ENCODE measurements at places on chromosomes 11 and 22.

DNA sequence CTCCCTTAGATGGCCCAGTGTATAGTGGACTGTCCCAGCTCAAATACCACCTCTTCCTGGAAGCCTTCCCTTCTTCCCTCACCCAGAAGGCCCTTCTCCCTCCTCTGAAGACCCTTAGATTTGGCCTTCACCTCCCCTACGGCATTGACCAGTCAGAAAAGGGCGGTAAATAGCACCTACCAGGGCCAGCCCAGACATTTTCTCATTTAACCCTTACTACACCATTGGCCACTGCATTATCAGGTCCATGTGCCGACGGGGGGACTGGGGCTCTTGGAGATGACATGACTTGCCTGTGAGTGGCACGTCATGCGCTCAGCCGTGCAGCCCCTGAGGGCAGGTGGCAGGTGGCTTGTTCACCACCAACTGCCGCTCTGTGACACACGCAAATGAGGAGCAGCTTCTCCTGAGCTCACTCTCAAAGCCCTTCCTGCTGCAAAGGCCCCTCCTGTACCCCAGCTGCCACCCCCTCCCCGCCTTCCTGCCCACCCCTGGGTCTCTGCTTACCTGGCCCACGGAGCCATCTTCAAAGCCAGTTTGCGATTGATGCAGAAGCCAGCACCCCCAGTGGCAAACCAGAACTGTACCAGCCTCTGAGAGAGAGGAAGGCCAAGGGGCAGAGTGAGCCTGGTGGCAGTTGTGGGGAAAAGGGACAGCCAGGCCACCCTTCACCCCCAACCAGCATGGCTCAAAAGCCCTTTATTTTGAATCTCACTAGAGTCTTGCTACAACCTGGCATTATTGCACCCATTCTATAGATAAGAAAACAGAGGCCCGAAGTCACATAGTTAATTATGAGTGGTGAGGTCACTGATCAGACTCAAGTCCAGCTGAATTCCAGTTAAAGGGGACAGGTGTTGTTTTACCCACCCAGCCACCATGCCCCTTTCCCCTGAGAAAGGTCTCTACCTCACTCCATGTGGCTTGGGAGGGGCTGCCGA lies 9.5 kb downstream of the MFNG start:
- no peak for DNase-seq

- no peak for DNase-seq
These were observed 78.7 kb upstream of the SEPTIN5 start for GRCh38 chr22:19635644-19636043.

DNA sequence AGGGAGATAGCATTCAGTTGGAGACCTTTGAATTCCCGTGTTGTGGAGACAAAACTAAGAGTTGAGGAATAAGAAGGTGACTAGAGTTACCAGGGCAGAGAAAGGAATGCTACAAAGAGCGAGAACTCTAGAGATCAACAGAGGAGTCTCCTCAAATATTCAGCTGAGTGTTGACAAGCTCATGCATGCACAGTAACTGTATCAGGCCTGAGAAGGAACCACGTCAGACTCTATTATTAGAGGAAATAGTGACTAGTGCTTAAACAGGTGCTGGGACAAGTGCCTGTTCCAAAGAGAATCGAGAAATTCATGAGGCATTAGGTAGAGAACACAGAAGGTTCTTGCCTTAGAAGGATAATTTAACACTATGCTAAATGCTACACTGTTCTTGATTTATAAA lies 333.8 kb upstream of the CHORDC1 start:
- DNase-seq = no peak

DNA sequence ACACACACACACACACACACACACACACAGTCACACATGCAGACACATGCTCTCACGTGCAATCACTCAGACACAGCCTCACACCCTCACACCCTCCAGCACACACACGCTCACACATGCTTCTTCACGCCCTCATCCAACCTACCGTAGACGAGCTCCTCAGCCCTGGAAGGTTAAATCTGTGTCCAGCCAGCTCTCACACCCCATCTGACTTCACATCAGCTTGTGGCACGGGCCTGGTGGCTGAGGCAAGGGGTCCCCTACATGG lies 1.3 kb upstream of the SCUBE1 start:
- DNase-seq = no peak

DNA sequence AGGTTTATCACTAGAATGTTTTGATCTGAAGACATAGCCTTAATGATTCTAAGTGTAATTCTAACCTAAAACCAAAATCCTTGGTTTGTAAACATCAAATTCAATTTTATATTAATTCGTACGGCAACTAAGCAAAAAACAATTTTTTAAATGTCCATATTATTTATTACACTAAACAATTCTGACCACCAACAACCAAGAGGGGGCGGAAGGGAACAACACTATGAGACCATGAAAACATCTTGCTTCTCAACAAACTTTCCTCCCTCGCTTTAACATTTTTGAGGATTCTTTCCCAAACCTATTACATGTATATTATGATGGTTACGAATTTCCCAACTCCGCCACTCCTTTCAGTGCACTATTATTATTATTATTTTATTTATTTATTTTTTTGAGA lies 6.5 kb upstream of the UCP2 start:
- DNase-seq = no peak

DNA sequence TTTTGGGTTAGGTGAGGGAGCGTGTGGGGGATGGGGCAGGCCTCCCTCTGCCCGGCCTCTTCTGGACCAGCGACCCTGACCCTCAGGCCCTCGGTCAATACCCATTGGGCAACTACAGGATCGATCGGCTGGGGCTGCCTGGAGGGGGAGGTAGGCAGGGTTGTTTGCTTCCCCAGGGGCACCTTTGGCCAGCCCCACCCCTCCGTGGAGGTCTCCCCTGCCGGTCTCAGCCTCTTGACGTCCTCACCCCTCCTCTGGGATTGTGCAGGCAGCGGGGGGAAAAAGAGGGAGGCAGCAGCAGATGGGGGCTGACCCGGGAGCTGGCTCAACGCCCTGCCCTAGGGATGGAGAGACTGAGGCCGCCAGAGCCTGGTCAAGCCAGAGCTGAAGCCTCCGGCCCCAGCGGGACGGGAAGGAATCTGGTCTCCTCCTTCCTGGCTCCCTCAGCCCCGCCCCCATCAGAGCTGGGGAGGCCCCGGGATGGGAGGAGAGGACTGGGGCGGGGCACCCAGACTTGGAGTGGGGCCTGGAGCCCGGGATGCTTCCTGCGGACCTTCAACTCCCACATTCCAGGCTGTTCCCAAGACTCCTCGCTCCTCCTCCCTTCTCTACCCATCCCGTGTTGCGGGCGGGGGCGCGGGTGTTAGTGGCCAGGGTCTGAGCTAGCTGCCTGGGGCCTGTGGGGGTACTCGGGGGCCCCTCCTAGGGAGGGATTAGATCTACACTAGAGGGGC lies 14.4 kb upstream of the CDC42EP1 start:
- no peak for DNase-seq

- DNase-seq = no peak
These were observed 5.7 kb downstream of the NF2 start for GRCh38 chr22:29609139-29609538.

DNA sequence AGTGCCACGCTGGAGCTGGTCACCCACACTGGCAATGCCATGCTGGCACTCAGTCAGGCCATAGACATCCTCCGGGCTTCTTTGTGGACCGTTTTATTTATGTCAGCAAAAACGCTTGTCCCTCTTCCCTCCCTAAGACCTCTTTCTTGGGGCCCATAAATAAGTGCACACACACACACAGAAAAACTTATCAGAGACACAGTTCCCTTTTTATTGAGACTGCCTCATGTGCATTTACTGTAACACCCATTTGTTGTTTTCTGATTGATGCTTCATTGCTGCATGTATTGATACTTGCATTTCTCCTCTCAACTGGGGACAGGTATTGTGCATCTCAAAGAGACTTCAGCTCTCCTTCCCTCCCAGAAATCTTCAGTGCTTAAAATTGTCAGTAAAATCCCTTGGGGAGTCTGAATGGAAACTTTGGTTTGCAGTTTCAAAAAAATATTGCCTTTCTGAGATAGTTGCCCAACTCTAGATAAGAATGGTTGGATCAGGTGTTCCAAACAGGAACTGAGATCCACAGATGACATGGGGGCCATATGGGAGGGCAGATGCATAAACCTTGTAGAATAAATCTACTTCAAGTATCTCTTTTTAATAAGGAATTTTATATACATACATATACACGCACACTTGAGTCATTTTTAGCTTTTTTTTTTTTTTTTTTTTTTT lies 50.9 kb downstream of the PPP2R1B start:
- no peak for DNase-seq

DNA sequence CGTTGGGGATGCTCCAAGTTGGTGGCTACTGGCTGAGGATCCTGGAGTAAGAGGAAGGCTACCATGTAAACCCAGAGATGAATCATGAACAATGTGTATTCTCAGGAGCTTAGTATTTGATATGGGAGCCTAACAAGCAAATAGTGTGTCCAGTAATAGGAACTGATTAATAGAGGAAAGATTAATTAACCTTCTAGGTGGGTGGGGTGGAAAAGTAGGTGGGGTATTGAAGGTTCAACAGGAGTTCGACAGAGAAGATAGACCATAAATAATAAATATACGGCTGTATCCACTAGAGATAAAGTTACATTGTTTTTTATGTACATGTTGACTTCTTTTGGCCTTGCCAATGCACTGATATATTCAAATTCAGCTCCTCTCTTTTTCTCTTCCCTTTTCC lies 43.1 kb downstream of the BMAL1 start:
- DNase-seq = no peak

- no peak for DNase-seq
These were observed 90.4 kb downstream of the GRIA4 start for GRCh38 chr11:105700271-105700670.
